Sciatic nerve (tissue), 2 donors: ENCODE measurements at places on chromosomes 2 and 18.

- DNase-seq = peak; percentile 67
These were observed 814 bp downstream of the FZD7 start for GRCh38 chr2:202034249-202035088.

GRCh38 chr2:128313091-128313836 is 5.4 kb downstream of the HS6ST1 start:
- DNase-seq = no peak

DNA sequence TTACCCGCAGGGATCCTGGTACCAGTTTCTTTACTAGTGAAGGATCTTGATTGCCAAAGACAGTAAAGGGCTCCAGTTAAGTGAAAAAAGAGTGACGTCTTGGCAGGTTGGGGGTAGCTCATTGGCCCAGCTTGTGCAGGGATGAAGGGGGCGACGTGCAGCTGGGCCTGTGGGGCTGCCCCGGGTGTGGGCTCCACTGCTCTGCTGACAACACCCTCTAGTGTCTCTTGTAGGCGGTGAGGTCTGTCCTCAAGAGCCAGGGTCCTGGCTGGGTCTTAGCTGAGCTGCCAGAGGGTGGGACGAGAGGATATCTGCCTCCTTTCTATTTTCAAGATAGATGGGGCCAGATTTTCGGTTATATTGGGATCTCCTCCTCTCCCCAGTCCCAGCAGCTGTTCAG is 6.1 kb downstream of the ARHGEF4 start:
- no peak for DNase-seq

GRCh38 chr2:240503848-240504247 is 53.9 kb downstream of the ANKMY1 start:
- peak; percentile 21 for DNase-seq

DNA sequence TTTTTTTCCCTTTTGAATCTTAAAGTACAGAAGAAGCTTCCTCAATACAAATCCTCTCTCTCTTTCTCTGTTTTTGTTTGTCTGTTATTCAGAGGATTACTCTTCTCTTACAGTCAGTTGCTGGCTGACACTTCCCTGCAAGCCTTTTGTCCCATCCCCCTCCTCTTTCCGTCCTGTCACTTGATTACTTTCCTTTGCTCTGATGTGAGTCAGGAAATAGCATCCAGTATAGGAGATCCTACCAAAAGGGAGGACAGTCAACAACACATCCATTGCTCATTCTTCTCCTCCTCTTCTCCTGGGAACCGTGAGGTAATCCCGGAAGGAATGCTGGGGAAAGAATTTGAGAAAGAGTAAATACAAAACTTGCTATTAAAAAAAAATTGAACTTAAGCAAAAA is 79.3 kb upstream of the SCN7A start:
- DNase-seq = no peak

- no peak for DNase-seq
These were observed 244.6 kb downstream of the NR4A2 start for GRCh38 chr2:156087875-156088274.

DNA sequence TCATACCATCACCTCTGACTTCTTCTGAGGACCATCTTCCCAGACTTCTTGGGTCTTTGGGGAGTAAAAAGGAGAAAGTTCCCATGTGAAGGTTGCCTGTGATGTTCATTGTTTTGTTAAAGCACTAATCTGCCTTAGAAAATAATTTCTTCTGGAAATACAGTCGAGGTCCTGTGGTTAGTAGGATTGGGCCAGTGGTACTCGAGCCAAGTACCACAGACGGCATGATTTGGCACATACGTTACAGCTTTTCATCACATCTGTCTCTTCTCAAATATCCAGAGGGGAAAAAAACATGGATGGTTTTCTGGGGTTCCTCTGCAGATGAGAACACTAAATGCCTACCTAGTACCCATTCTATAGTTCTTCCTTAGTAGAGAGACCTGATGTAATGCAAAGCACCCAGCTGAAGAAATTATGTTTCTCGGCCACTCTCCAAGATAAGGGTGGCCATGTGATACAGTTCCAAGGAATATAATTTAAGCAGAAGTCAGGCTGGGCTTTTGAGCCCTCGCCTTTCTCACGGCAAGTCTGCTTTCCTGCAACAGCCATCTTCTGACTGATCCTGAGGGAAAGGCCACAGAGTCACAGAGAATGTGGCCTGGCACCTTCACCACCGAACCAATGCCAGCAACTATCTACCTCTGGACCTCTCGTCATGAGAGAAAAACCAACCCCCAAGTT is 161.0 kb downstream of the RNF152 start:
- no peak for DNase-seq
